NCI-H460 (cell line): ENCODE measurements at places on chromosomes 16 and 17.

DNA sequence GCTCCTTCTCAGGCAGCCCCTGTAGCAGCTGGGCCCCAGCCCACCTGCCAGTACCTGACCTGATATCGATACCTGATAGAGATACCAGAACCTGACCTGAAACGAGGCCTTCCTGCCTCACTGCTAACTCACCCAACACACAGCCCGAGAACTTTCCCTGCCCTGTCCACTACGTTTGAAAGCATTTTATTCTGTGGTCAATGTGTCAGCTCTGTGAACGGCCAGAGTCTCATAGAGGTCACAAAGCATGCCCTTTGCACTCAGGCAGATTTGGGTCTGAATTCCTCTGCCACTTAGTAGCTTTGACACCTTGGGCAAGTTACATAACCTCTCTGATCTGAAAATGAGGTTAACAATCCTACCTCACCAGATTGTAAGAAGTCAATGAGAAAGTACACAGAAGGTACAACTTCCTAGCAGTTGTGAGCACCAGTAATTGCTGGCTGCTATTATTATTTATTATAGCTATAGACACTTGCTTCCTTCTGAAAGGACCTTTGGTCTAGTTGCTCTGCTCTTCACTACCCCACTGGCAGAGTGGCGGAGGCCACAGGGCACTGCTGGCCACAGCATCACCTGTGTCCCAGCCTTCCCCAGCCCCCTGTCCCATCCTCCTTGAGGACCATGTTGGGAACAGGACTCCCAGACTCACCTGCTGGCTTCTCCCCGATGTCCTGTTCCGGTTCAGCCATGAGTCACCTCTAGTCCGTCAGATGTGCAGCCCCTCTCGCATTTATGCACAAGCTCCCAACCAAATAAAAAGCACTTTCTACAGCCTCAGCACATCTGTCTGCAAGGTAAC, 895 bp downstream of the ANKRD40CL start:
- no peak for DNase-seq

- DNase-seq, result no peak
Observed at GRCh38 chr17:18191236-18191667, 7.6 kb downstream of the ALKBH5 start.

DNA sequence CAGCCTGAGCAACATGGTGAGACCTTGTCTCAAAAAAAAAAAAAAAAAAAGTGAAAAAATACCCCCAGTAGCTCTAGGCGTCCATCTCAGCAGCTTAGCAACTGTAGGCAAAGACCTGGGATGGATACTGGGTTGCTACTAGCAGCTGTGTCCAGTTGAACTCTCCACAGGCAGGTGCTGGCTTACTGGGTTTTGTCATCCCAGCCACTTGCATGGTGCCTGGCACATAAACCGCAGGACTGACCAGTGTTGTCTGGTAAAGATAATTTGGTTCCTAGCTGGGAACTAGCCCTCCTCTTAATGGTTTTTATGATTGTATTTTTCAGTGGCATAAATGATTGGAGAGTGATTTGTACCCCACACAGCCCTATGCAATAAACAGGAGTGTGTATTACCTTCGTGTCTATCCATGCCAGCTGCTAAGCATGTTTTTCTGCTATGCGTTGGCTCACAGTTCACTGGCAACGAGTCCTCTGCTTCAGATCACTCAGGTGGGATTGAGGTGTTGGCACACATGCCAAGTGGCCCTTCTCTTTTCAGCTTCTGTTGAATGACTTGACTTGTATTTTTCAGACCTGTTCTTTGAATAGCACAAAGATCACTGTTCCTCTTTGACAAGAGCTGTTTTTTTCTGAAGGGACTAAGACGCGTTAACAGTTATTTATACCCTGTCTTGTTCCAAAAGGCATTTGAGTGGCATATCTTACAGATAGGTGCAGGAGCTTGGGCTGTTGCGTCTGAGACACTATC, 352.9 kb downstream of the SNX29 start:
- no peak for DNase-seq

DNA sequence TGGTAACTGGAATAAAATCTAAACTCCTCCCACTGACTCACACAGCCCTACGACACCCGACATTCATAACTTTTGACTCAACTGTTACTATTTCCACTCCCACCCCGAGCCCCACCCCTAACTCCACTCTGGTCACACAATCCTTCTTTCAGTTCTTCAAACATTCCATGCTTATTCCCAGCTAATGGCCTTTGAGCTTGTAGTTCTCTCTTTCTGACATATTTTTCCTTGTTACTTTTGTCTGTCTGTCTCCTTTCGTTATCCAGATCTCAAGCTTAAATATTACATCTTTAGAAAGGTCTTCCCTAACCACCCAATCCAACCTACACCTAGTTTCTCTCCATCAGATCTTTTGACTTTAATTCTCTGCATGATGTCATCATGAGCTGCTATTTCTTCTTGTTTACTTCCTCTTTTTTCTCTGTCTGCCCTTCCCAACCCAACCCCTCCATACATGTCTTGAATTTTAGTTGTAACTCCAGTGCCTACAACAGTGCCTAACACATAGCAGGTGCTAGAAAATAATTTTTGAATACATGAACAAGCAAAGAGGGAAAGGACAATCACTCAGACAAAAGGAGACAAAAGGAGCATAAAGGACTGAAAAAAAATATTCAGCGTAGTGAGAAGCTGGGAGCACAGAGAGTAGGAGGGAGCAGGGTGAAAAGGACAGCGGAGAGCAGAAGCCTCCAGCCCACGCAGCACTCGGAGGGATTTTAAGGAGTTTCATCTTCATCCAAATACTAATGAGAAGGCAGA, 65.2 kb upstream of the SMIM36 start:
- DNase-seq, result peak; percentile 60

GRCh38 chr17:80068301-80069222, 32.1 kb downstream of the CCDC40 start:
- no peak for DNase-seq

- DNase-seq, result no peak
Observed at GRCh38 chr16:26950636-26951035, 116.1 kb upstream of the C16orf82 start.

DNA sequence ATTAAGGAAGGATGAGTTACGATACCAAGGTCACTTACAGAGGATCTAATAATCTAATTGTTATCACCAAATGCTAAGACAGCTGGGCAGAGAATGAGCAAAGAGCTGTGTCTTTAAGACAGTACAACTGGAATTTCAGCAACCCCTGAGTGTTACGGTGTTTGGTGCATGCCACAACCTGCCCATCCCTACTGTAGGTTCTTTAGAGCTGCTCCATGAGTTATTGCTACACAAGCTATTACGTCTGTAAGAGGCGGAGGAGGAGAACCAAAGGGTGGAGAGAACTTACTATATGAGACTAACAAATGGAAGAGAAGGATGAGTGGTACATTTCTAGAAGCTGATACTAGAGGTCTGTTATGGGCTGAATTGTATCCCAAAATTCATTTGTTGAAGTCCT, 14.2 kb upstream of the C17orf78 start:
- DNase-seq, result no peak

GRCh38 chr17:37246085-37246484, 129.7 kb upstream of the C17orf78 start:
- DNase-seq, result no peak

DNA sequence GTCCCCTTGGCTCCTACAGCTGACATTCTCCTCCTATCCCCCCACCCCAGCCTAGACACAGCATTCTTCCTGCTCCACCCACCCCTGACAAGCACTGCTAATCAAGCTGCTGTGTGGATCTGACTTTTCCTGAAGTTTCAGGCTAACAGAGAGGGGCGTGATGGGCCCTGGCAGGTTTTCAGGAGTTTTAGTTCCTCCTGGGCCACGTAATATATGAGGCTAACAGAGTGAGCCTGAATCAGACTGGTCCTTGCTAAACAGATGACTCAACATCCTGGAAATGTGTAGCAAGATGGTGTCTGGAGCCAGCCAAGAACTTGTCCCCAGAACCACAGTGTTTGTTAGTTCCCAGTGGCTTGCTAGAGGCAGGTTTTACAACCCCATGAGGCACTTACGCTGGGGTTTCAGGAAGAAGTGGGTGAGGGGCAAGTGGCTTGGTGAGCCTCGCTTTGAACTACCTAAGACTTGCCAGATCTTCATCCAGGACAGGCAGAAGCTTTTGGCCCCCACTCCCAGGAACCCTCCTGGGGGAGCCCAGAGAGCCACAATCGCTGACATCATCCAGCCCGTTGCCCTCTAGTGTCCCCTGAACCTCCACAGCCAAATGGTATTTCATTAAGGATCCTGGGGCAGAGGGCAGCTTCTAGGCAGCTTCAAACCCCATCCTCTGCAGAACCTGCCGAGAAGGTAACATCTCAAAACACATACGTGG, 15.9 kb downstream of the TMEM92 start:
- peak; percentile 69 for DNase-seq

DNA sequence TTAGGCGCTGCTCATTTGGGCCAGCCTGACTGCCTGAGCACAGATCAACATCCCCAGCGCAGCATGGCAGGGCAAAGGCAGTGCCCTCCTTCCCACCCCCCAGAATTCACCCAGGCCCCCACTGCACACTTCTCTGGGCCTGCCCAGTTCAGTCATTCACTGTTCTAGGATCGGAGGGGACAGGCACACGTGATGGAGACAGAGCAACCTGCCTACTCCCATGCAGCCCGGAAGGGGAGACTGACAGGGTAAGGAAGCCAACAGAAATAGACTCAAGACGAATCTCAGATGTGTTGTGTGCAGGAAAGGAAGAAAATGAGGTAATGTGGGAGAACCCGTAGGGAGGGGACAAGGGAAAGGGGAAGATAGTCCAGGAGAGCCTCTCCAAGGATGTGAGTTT, 59.2 kb upstream of the LYRM9 start:
- no peak for DNase-seq

GRCh38 chr16:80263181-80263823, 277.5 kb upstream of the DYNLRB2 start:
- no peak for DNase-seq

DNA sequence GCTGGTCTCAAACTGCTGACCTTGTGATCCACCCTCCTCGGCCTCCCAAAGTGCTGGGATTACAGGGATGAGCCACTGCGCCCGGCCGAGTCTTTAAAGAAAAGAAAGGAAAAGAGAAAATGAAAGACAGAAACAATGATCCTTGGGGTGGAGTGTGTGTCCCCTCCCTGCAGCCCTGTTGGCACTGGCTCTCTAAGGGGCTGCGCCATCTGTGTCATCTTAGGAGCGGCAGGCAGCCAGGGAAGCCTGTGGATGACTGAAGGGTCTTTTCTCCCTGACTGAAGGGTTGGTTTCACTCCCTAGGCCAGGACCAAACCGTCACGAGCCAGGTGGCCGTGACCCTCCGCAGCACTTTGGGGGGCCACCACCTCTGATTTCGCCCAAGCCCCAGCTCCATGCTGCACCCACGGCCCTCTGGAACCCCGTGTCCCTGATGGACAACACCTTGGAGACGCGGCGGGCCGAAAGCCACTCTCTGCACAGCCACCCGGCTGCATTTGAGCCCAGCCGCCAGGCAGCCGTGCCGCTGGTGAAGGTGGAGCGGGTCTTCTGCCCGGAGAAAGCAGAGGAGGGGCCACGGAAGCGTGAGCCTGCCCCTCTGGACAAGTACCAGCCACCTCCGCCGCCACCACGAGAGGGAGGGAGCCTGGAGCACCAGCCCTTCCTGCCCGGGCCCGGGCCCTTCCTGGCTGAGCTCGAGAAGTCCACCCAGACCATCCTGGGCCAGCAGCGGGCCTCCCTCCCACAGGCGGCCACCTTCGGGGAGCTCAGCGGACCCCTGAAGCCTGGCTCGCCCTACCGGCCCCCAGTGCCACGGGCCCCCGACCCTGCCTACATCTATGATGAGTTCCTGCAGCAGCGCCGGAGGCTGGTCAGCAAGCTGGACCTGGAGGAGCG, 27.7 kb downstream of the GINS2 start:
- no peak for DNase-seq

DNA sequence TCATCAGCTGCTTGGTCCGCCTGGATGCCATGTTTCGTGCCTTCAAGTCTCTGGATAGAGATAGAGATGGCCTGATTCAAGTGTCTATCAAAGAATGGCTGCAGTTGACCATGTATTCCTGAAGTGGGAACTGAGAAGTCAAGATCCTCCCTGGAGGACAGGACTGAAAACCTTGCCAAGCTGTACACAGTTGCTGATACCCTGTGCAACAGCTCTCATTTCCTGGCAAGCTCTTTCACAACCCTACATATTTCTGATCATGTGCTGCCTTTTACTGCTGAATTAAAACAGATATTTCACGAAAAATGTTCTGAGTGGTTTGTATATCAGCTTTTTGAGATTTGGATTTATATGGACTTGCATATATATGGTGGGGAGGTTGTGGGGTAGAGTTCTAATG, 898 bp downstream of the CAPNS2 start:
- no peak for DNase-seq

DNA sequence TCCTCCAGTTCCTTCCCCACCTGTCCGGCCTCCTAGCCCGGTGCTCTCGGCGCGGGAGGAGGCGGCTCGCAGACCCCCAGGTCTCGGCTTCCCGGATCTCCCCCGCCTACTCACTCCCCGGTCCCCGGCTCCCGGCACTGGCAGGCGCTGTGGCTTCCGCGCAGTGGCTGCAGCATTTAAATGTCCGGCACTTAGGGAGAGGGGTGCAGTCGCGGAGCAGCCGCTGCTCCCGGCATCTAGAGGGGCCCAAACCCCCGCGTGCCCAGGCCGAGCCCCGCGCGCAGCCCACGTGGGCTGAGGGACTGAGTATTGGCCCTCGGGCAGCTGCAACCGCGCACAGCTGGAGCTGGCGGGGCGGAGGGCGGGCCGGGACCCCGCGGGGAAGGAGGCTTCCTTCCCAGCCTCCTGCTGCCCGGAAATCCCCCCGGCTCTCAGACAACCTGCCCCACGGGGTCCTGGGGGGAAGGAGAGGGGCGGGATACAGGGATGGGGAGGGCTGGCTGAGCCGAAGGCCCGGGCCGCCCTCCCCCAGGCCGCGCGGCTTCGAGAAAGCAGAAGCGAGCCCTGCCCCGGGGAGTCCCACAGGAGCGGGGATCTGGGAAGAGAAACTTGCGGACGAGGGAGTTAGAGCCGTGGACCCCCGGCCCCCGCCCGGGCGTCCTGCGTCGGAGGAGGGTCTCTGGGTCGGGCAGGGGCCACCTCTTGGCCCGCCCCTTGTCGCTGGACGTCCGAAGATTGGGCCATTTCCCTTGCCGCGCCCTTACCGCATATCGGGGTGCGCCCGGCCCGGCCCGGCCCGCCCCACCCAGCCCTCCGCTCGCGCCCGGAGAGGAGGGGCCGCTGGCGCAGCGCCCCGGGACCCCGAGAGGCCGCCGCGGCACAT, at the start of gene MMP25:
Gene MMP25, plus strand, starts transcription at position 804 of the 883 bp plus-strand sequence. CDS start 357 bp downstream, outside the sequence.
- no peak for DNase-seq

DNA sequence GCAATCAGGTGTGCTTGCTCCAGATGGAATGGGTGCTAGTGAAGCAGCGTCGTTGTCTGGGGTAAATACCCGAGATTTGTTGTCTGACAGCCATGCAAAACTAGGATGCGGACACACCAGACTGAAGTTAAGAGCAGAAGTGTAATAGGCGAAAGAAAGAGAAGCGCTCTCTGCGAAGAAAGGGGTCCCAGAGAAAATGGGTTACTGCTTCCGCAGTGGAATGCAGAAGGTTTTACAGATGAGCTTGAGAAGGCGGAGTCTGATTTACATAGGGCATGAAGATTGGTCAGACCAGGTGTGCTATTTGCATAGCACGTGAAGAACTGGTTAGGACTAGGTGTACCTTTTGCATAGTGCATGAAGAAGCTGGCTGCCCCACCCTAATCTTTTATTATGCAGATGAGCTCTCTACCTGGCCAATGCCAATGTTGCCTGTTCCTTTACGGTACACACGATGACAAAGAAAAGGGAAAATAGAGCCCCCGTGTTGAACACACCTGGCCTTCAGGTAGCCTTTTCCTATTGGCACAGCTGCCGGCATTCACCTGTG, 32.0 kb upstream of the SNN start:
- DNase-seq, result no peak
